Activated B cell treated with CpG ODN at 0.5 μM for 24 hours (primary cell): ENCODE measurements at places on chromosomes 12 and 14.
A peak's percentile ranks its signal among the peaks of the same experiment; 100 is the strongest.

- DNase-seq: peak; percentile 52
Observed at GRCh38 chr14:23562822-23563472, 4.6 kb downstream of the AP1G2 start.

DNA sequence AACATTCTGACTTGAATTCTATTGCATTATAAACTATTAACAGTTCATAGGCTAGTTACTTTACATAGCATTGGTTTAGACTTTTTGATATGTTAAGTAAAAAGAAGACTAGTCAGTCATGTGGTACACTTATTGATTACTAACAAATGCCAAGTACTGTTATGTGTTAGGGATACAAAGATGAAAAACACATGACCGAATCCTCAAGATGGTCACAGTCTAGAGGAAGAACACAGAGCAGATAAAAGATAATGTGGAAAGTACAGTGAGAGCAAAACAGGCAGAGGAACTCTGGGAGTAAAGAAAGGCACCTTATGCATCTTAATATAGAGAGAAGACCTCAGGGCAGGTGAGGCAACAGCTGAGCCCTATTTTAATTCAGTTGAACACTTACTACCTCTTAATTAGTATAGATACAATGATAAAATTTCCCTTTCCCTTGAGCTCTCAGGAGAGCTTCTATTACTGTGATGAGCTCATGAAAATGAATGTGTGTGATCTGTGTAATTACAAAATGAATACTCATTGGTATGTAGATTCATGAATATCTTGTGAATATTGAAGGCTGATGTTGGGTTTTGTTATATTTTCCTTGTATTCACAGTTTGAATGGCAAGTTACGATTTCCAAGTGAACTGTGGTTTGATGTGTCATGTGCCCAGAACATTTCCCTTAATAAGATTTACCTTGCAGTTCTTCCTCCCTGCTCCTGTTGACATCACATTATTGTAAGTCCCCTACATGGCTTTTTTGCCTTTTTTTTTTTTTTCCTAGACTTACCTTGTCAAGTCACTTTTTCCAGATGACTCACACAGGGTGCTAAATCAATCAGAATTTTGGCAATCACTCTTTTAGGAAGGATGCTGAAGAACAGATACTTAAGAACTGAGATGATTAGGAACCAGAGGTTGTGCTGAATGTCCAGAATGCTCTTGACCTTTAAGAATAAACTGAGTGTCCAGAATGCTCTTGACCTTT, 29.5 kb upstream of the MSRB3 start:
- DNase-seq: no peak

DNA sequence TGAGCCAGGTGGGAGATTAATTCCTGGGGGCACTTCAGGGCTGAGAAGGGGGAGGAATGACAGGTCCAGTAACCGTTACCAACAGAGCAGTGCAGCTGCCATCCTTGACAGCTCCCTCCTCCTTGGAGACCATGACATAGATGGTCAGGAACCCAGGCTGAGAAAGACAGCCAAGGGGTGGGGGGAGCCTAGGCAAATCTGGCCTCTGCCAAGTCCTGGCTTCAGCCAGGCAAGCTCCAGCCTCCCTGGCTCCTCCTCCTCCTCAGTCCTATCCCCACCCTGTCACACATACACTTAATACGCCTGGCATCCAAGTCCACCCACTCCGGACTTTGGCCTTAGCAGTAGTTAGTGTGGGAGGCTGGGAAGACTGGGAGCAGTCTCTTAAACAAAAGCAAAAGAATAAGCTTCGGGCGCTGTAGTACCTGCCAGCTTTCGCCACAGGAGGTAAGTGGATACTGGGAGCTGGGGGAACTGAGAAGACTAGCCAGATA, at the start of gene RDH5:
Gene RDH5 (plus strand): TSS at position 323 of the 494 bp plus-strand sequence. CDS start 792 bp downstream, outside the sequence.
- no peak for DNase-seq

DNA sequence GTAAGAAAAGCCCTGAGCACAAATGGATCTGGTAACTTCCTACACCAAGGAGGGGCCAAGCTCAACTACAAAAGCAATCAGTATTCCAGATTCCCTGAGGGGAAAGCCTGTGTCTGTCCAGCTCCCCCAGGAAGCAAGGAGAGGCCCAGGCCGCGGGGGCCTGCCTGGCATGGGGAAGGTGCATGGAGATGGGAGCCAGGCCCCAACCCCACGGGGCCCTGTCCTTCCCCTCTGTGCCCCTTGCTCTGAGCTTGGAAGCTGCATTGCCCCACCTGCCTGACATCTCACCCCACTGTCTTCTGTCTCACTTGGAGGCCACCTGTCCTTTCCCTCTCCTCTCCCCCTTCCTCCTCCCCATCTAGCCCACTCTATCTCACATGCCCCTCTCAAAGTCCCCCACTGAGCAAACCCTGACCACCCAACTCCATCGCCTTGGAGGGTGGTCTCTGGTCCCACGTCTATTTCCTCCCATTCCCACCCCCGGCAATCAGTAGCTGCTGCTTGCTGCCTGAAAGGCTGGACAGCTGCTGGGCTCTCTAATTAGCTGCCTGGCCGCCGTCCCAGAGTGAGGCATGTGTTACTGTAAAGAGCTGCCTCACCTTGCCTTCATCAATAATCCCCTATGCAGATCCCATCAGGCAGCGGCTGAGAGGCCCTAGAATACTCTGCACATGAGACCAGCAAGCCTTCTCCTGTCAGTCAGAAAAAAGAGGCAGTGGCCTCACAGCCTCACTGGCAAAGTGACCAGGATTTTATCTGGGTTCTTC, 3.4 kb upstream of the TMEM229B start:
- no peak for DNase-seq

DNA sequence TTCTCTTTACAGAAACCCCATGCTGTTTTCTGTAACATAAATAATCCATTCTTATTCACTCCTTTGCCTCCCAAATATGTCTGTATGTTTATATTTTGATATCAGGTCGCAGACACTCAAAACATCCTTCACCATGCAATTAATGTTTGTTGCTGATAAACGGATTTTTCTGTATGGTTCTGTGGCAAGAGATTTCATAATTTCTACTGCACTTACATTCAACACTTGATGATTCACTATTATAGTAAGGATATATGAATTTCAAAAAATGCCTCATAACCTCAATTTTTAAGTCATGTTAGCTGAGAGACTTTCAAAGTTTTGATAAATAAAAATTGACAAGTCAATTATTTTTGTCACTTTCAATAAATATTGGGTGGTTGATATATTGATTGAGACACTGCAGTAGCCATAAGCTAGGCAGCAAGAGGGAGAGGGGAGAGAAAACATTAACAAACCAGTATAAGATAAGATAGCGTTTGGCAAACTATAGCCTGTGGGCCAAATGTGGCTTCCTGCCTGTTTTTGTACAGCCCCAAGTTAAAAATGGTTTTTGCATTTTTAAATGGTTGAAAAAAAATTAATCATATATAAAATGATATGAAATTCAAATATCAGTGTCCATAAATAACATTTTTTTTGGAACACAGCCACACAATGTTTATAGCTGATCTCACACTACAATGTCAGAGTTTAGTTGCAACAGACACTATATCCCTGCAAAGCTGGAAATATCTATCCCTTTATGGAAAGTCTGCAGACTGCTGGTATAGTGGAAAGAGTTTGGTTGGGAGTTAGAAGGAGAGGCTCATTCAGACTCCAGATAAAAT, 18.3 kb downstream of the ALDH6A1 start:
- no peak for DNase-seq
